ENCODE measurements at places on chromosomes 16 and 17.

DNA sequence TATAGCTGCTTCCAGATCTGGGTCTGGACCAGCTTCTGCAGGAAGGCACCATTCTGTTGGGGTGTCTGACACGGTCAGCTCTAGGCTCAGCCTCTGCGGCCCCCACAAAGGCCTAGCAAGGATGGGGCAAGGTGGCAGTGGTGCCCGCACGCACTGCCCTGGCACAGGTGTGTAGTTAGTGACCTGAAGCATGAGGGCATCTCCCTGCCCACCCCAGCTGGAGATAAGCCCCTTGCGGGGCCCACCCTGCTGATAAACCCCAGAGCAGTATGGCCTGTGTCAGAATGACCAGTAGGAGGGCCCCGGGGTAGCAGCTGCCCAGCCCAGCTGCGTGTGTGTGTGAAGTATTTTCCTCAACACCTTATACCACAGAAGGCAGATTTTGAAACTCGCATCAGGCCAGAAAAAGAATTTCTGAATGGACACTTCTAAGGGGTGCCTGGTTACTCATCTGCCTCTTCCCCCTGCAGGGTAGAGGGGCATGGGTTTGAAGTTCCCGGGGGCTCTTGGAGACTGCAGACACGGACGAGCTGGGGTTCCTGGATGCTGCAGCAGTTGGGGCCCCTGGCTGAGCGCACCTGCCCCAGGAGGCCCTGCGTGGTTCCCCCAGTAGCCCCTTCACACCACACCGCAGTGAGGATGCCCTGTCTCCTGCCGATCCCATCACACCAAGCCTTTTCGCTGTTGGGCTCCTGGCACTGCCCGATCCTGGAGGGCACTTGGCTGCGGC lies 4.5 kb downstream of the ARHGDIA start:
- H3K4me3 ChIP-seq, result no peak overlapping the region
- H3K36me3 ChIP-seq, result peaks cover 21% of the 10 kb centered on the region
- H3K4me1 ChIP-seq, result peaks cover 46% of the 10 kb centered on the region
- H3K27ac ChIP-seq, result peak overlapping the region; percentile 93
- H3K27me3 ChIP-seq, result peaks cover 60% of the 10 kb centered on the region

- peaks cover 78% of the 10 kb centered on the region for H3K4me1 ChIP-seq
- peak overlapping the region; percentile 68 for H3K27ac ChIP-seq
- H3K4me3 ChIP-seq, result peak overlapping the region; percentile 83
- no peak for DNase-seq
Measured at GRCh38 chr17:49003557-49004511, 6.6 kb downstream of the IGF2BP1 start.

DNA sequence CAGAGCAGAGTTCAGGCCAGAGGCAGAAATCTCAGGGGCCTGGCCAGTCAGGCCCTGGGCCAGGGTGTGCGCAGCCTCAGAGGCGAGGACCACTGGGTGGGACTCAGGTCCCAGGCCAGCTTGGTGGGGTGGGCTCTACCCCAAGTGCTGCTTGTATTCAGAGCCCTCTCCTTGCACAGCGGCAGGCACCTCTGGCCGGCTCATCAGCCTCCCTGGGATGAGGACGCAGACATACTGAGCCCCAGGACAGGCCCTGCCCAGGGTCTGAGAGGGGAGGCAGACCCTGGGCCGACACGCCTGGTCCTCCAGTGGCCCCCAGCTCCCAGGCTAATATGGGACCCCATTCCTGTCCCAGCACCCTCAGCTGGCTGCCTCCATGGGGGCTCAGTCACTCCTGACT lies 7.6 kb upstream of the IL27 start:
- no peak for DNase-seq
- no peak overlapping the region for H3K4me3 ChIP-seq
- peaks cover 6% of the 10 kb centered on the region for H3K27me3 ChIP-seq
- no peaks in the 10 kb centered on the region for H3K4me1 ChIP-seq
- H3K27ac ChIP-seq, result no peak overlapping the region

GRCh38 chr17:246851-247421 lies 65.5 kb upstream of the DOC2B start:
- no peak for DNase-seq
- H3K4me3 ChIP-seq, result no peak overlapping the region
- peaks cover 10% of the 10 kb centered on the region for H3K27me3 ChIP-seq
- H3K27ac ChIP-seq, result no peak overlapping the region
- peaks cover 4% of the 10 kb centered on the region for H3K36me3 ChIP-seq

- H3K27ac ChIP-seq, result no peak overlapping the region
- H3K4me1 ChIP-seq, result no peaks in the 10 kb centered on the region
- H3K4me3 ChIP-seq, result no peak overlapping the region
- no peaks in the 10 kb centered on the region for H3K36me3 ChIP-seq
Measured at GRCh38 chr16:81933361-81933760, 77.9 kb downstream of the SDR42E1 start.

DNA sequence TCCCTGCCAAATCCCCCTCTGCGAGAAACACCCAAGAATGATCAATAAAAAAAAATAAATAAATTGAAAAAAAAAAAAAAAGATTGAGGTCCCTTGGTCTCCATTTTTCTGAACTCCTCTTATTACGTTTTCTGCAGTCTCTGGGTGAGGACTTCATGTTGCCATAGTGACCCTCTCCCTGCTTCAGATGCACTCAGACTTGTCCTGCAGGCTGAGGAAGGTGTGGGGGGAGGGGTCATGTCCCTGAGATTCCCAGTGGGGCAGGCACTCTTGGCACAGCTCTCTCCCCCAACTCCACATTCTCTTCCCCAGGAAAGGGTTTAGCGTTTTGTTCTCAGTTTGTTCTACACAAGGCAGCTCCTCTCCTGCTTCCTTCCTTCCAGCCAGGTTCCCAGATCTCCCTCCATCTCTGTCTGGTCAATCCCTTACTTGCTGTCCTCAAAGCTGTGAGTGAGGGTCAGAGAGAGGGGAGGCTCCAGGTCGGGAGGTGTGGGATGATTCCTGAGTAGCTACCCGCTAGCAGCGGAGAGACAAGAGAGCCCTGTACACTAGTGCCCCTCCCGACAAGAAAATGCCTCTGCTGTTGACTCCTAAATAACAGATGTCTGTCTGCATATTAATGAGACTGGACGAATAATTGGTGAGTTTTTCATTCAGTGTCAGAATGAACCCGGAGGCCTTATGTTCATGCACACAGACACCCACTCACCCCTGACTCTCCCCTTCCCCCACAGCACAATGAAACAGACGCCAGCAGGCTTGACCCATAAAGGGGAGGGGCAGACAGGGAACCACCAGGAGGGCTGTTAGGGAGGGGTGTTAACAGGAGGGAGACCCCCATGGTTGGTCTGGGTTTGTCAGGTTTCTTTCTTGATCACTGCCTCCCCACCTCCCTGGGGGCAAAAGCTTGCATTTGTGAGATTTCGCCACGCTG lies 9.2 kb downstream of the RND2 start:
- DNase-seq, result no peak
- H3K27me3 ChIP-seq, result peaks cover 1% of the 10 kb centered on the region
- no peak overlapping the region for H3K4me3 ChIP-seq
- H3K36me3 ChIP-seq, result no peaks in the 10 kb centered on the region
- H3K27ac ChIP-seq, result no peak overlapping the region

DNA sequence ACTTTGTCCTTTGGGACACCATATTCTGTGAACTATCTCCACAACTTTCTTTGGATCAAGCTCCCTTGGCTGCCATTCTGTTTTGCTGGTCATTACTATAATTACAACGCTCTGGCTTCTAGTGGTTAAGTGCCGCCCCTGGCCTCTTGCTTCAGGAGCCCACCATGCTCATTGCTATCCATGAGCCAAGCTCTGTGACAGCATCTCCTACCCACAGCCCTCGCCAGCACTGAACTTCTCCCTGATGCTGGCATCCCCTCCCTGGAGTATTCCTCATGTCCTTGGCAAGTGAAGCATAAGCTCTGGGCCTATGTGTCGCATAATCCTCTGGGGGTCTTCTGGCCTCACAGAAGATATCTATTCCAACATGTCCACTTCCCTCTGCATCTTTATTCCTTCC lies 60.6 kb upstream of the DHX40 start:
- peaks cover 5% of the 10 kb centered on the region for H3K4me1 ChIP-seq
- H3K27ac ChIP-seq, result no peak overlapping the region
- no peak for DNase-seq
- no peaks in the 10 kb centered on the region for H3K36me3 ChIP-seq
- no peak overlapping the region for H3K4me3 ChIP-seq

- H3K36me3 ChIP-seq, result peaks cover 24% of the 10 kb centered on the region
- DNase-seq, result no peak
- peaks cover 4% of the 10 kb centered on the region for H3K27me3 ChIP-seq
Measured at GRCh38 chr17:44082256-44082927, 11.9 kb downstream of the G6PC3 start.
